Panc1 (cell line): ENCODE measurements at places on chromosomes 1 and 21. TPM values are rescaled to one million over a fixed set of nuclear protein-coding genes. Genes with fewer than 3 reads are reported as not detected.

STYXL2 gene
- total RNA-seq, result not detected

F11R gene
- 63.0 TPM for total RNA-seq

TMEM82 gene
- total RNA-seq, result not detected

GRCh38 chr1:30916296-30916695, 7.7 kb upstream of the SDC3 start:
- no peaks in the 10 kb centered on the region for H3K4me1 ChIP-seq
- no peaks in the 10 kb centered on the region for H3K36me3 ChIP-seq
- no peaks in the 10 kb centered on the region for H3K27me3 ChIP-seq
- no peak overlapping the region for H3K27ac ChIP-seq
